ENCODE measurements at places on chromosomes 4 and X. TPM values are rescaled to one million over a fixed set of nuclear protein-coding genes. Genes with fewer than 3 reads are reported as not detected.
A peak's percentile ranks its signal among the peaks of the same experiment; 100 is the strongest.

COL25A1 gene
- total RNA-seq: not detected

DNA sequence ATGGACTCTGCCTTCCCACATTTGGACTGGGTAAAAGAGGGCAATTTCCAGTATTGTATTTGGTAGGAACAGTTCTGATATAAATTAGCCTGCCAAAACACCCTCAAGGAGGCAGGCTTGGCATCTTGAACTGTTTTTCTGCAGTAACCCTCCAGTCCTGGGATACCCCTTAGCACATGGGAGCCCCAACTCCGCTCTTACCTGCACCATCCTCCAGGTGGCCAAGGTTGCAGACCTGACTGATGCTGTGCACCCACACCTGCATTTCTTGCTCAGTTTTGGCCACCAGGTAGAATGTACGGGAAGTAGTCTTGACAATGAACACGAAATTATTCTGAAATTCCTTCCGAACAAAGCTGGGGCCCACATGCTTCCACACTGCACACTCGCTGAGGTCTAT, 35.1 kb downstream of the GAB3 start:
- no peak overlapping the region for H3K4me3 ChIP-seq
- no peak overlapping the region for H3K27ac ChIP-seq
- H3K27me3 ChIP-seq: no peaks in the 10 kb centered on the region
- peaks cover 65% of the 10 kb centered on the region for H3K4me1 ChIP-seq
- no peak for DNase-seq
- H3K36me3 ChIP-seq: peaks cover 14% of the 10 kb centered on the region

- H3K36me3 ChIP-seq: no peaks in the 10 kb centered on the region
- H3K4me3 ChIP-seq: peak overlapping the region; percentile 65
- DNase-seq: no peak
Observed at GRCh38 chr4:183397741-183398297, 46.6 kb upstream of the CDKN2AIP start.

DNA sequence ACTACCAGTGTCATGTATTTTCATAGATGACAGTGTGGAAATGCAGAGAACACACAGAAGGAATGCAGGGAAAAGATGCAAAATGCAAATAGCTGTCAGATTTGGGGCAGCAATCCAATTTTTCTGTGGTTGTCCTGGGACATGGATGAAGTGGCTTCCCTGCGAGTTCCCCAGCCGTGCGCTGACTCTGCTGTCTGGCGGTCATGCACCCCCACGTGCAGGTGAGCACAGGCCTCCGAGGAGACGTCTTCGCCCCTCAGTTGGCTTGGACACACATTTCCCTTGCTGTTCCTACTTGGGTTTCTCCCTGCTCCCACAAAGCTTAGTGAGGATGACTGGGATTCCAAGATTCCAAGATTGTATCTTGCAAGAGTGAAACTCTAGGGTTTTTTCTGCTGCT, 24.4 kb downstream of the BLOC1S4 start:
- no peak overlapping the region for H3K27ac ChIP-seq
- H3K27me3 ChIP-seq: no peaks in the 10 kb centered on the region
- H3K36me3 ChIP-seq: no peaks in the 10 kb centered on the region
- H3K4me1 ChIP-seq: no peaks in the 10 kb centered on the region
- DNase-seq: no peak

DNA sequence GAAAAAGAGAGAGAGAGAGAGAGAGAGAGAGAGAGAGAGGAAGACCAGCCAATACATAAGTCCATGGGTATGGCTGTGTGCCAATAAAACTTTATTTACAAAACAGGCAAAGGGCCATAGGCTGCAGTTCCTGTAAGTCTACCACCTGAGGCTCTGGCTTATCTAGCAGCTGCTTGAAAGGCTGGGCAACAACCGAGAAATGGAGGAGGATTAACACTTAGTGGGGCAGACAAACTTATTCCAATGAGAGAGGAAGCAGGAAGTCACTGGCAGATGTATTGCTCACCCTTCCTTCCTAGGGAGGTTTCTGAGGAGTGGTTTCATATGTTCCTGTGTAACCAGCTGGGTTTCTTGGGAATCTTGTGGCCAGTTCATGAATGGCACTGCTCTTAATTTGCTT, 4.7 kb upstream of the GPR143 start:
- no peak for DNase-seq
- H3K4me3 ChIP-seq: no peak overlapping the region
- no peaks in the 10 kb centered on the region for H3K36me3 ChIP-seq
- no peak overlapping the region for H3K27ac ChIP-seq
- no peaks in the 10 kb centered on the region for H3K4me1 ChIP-seq

DNA sequence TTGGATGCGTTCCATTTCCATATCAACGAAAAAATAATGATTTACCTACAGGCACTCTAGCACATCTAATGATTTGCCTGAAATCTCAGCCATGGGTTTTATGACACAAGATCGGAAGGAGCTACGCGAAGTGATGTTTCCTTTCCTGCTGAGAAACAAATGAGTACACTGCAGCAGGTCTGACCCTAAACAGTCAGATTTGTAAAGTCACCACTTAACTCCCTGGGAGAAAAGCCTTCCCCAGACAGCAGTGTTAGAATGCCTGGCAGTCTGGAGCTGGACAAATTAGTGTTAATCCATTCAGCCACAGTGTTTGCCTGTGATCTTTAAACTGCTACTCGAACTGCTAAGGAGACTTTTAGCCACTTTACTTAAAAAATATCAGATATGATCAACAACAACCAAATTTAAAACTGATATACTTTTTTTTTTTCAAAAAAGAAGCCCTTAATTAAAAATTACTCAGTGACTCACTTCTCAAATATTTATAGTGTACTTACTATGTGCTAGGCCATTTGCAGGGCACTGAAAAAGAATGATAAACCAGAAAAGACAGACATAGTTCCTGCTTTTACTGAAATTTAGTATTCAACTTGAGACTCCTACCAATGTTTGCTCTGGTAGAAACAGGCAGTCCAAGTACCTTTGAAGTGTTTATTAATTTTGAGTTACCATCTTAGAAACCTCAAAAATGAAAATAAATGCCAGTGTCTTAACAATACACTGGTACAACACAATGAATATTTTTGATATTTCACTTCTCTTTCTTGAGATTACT, 104.5 kb downstream of the SHISA3 start:
- H3K27me3 ChIP-seq: no peaks in the 10 kb centered on the region
- peaks cover 53% of the 10 kb centered on the region for H3K36me3 ChIP-seq
- H3K4me1 ChIP-seq: no peaks in the 10 kb centered on the region
- H3K27ac ChIP-seq: no peak overlapping the region
- no peak for DNase-seq

DNA sequence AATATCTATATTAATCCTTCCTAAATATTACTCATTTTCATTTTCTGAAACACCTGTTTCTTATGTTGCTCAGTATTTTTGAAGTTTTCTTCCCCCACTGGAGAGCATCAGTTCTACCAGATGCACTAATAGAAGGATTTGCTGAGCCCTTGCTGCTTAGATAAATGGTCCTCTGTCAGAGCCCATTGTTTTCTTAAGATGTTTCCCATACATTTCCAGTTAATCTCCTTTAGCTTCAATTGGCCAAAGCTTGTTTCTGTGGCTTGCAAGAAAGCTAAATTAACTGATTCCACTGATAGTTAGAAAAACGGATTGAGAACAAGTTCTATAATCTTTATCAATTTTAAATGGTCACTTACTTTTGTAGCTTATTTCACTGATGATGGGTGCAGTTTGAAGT, 1425.5 kb downstream of the PCDH18 start:
- H3K36me3 ChIP-seq: no peaks in the 10 kb centered on the region
- DNase-seq: no peak
- H3K4me1 ChIP-seq: no peaks in the 10 kb centered on the region
- no peaks in the 10 kb centered on the region for H3K27me3 ChIP-seq
- no peak overlapping the region for H3K4me3 ChIP-seq
- H3K27ac ChIP-seq: no peak overlapping the region
